ENCODE measurements at places on chromosomes 7 and 10.

DNA sequence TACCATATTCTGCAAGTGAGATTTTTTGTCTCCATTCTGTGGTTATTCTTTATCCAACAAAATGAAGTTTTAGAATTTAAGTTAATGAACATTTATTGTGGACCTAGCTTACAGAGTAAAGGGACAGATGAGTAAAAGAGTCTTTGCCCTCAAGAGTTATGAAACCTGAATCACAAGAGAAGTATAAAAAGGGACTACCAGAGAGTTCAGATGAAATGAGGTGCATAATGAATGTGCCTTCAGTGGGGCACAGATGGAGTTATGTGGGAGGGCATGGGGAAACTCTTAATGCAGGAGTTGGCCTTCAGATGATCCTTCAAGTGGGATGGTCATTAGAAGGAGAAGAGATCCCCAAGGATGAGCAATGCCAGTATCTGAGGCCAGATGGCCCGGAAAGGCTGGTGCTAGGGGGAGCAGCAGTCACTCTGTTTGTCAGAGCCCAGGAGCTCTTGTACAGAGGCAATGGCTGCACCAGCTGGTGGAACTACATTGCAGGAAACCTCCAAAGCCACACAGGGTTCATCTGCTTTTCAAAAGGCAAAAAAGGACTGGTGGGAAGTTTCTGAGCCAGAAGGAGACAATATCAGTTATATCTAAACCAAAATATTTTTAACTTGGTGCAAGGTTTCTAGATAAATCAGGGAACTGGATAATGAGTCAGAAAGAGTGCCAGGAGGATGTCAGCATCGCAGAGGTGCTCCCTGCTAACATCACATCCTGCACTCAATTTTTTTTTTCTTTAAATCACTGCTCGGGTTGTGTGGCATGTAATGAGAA, 162.0 kb downstream of the KLF6 start:
- no peak for DNase-seq

- no peak for DNase-seq
Observed at GRCh38 chr7:47314728-47315607, 266.9 kb downstream of the TNS3 start.

- peak; percentile 31 for DNase-seq
Observed at GRCh38 chr10:110893559-110894179, 21.9 kb downstream of the PDCD4 start.

DNA sequence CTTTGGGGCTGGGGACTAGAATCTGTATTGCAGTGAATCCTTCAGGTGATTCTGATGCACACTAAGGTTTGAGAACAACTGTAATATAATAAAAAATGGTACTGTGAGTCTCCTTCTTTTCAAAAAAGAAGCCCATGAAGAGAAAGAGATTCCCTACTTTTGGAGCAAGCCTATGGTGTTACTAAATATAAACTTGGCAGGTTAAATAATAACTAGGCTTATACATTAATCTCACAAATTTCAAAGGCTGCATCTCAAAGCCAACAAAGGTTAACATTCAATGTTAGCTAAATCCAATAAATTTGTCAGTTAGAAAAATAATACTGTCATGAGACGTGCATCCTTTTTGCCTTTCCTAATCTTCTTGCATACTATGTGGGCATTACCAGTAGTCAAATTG, 159.7 kb upstream of the LAMB4 start:
- DNase-seq = no peak

- DNase-seq = peak; percentile 53
Observed at GRCh38 chr7:27103489-27104226, 1.2 kb upstream of the HOXA2 start.
